ENCODE measurements at places on chromosomes 2 and 18.

DNA sequence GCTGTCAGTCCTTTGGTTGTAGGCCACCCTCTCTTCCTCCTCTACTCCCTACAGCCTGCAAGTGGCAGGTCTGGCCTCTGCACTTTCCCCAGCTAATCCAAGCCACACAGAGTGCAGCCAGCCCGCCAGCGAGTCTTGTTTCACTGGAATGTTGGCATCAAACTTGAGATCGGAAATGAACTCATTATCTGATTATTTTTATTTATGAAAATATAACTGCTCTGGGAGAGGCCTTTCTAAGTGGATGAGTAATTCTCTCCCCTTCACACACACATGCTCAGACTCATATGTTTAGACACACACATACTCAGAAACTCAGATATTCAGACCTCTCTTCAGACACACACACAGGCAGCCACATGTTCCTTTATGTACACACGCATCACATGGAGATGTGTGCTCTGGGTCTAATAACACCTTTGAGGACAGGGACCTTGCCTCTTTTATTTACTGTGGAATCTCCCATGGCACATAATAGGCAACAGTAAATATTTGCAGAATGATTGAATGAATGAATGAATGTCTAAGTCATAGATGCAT is 151.3 kb downstream of the ZFP36L2 start:
- DNase-seq: no peak

- DNase-seq: no peak
These were observed 265.2 kb downstream of the CCDC85A start for GRCh38 chr2:56449002-56449431.

DNA sequence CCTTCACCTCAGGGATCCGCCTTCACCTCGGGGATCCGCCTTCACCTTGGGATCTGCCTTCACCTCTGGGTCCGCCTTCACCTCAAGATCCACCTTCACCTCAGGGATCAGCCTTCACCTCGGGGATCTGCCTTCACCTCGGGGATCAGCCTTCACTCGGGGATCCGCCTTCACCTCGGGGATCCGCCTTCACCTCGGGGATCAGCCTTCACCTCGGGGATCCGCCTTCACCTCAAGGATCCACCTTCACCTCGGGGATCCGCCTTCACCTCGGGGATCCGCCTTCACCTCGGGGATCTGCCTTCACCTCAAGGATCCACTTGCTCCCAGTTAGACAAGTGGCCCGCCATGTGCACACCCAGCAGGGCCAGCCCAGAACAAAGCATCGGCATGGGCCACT is 7.3 kb downstream of the KIF1A start:
- DNase-seq: no peak

GRCh38 chr2:105100046-105100840 is 62.4 kb downstream of the MRPS9 start:
- DNase-seq: no peak

DNA sequence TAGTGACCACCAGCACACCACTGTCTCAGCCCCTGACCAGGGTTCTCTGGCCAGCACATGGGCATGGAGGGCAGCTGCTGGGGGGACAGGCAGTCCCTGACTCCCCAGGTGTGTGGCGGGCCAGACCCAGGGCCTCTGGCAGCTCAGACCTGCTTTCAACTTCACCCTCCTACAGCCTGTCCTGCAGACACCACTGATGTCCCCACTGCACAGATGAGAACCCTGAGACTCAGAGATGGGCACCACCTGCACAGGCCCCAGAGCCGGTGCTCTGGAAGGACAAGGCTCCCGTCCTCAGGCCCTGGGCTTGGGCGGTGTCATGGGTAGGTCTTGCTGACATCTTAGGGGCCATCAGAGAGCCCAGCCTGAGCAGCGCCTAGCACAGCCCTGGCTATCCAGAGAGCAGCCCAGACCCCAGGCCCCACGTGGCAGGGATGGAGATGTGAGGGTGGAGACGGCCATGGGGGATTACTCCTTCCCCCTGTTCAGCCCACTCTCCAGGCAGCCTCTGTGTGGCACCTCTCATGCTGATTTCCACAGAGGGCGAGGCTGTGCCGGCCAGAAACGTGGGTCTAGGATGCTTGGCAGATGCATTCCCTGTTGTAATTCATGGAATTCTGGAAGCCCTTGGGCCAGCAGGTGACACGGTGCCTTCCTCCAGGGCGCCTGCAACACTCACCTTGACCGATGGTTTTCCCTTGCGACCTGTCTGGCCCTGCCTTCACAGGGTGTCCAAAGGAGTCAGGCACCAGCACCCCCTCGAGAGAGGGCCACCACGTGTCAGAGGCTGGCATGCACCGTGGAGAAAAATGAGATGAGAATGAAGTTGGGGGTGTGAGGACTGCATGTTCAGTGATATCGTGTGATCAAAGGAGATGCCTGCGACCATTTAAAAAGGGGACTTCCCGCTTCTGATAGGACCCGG is 61.2 kb upstream of the GLI2 start:
- no peak for DNase-seq
